H9 (cell line): ENCODE measurements at places on chromosomes 11 and 22. TPM values are rescaled to one million over a fixed set of nuclear protein-coding genes. Genes with fewer than 3 reads are reported as not detected.
A peak's percentile ranks its signal among the peaks of the same experiment; 100 is the strongest.

- H3K4me1 ChIP-seq = no peaks in the 10 kb centered on the region; the same call in 1 of the 2 replicates
- H3K36me3 ChIP-seq = peaks cover 15% of the 10 kb centered on the region
- DNase-seq = no peak
- peak overlapping the region; percentile 58; the same call in 1 of the 3 replicates for H3K4me3 ChIP-seq
Observed at GRCh38 chr11:45806937-45807791, 2.2 kb downstream of the SLC35C1 start.

DNA sequence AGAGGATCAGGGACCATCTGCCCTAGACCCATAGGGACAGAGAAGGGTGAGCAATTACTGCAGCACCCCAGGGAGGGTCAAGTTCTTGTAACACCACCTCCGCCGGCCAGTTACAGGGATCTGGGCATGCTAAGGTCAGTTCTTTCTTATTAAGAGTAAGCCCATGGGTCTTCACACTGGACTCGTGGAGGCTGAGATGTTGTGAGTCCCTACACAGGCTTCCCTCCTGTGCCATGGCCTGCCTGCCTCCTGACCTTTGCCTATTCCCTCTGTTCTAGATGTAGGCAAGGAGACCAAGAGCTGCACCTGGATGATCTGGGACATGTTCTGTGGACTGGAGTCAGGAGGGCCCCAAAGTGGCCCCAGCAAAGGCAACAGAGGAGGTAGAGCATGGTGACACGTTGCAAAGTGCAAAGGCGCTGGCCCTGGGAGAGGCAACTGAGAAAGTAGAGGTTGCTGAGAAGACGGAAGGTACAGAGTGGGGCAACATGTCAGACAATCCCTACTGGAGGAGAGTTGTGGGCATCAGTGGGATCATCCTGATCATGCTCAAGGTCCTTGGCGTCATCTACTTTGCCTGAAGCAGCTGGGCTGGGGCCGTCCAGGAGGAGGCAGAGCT, 16.3 kb upstream of the GNAZ start:
- no peak overlapping the region for H3K4me3 ChIP-seq
- H3K27ac ChIP-seq = no peak overlapping the region
- DNase-seq = peak; percentile 12
- H3K27me3 ChIP-seq = no peaks in the 10 kb centered on the region

DNA sequence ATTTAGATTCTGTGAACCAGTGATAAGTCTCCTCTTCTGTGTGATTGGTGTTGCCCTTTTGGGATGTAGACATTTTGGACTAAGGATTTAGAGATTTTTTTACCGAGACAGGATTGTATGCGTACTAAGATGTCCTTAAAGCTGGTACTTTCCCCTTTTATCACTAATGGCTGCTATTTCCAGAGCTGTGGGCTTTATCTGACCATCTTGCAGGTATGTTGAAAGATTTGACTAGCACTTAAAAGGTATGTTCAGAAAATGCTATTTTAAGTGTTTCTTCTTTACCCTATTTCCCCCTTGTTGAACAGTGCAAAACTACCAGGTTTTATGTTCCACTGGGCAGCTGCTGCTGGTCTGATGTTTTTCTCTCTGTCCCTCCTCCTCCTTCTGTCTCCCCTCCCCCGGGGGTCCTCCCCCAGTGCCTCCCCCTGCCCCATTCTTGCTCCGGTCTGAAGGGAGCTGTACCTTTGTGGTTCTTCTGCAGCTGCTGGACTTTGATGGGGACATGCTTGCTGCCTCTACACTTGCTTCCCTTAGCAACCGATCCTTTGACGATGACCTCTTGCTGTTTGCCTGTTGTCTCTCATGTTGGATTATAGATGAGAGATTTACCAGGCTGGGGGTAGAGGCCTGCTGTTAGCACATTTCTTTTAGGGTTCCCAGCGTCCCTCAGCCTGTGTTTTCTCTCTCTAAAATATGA, 59.6 kb downstream of the ZNRF3 start:
- DNase-seq = no peak
- H3K36me3 ChIP-seq = peaks cover 15% of the 10 kb centered on the region
- peaks cover 12% of the 10 kb centered on the region for H3K4me1 ChIP-seq
- no peak overlapping the region for H3K27ac ChIP-seq

The KRTAP5-6 gene
- total RNA-seq = not detected in 2 replicates

The NXPE2 gene
- total RNA-seq = 0.11 TPM in 1 of 2 replicates, not detected in the other
